ENCODE measurements at places on chromosomes 13 and 19. TPM values are rescaled to one million over a fixed set of nuclear protein-coding genes. Genes with fewer than 3 reads are reported as not detected.

DNA sequence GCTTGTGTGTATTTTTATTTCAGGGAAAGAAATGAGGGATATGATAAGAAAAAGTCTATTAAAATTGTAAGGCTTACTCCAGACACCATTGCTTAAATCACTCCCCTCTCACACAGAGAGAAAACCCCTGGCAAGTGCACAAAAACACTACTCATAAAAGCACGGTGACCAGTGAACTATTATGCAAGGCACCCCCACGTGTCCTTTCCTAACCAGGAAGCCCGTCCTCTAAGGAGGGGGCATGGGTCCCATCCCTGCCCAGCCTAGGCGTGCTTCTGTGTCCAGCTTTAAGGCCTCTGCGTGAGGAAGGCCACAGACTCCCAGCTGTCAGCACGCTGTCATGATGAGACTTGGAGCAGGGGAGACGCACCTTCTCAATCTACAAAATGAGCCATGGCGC, 83.5 kb downstream of the SLC7A1 start:
- no peak for DNase-seq
- no peak overlapping the region for H3K4me3 ChIP-seq
- no peaks in the 10 kb centered on the region for H3K4me1 ChIP-seq
- no peaks in the 10 kb centered on the region for H3K36me3 ChIP-seq

DNA sequence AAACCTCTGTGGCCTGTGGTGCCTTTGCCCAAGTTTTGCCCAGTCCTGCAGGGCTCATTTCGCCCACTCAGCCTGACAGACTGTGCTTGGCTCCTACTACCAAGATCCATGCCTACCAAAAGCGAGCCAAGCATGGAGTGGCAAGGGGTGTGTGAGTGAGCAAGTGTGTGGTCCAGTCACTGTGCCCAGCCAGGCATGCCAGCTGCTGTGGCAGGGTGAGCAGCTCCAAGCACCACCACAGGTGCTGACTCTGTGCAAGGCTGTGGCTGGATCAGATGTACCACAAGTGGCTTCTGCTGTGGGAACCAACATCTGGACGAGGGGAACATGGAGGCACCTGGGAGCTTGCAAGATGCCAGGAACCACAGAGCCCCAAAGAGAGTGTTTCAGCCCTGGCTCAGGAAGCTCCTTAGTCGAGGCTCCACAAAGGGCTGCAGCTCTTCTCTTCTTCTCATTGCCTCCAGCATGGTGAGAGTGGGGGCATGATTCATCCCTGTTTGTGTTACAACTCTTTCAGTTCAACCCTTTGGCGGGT, 1564.2 kb upstream of the MIR17HG start:
- no peak overlapping the region for H3K27ac ChIP-seq
- no peaks in the 10 kb centered on the region for H3K27me3 ChIP-seq
- no peak for DNase-seq
- H3K36me3 ChIP-seq, result no peaks in the 10 kb centered on the region
- H3K4me1 ChIP-seq, result no peaks in the 10 kb centered on the region

DNA sequence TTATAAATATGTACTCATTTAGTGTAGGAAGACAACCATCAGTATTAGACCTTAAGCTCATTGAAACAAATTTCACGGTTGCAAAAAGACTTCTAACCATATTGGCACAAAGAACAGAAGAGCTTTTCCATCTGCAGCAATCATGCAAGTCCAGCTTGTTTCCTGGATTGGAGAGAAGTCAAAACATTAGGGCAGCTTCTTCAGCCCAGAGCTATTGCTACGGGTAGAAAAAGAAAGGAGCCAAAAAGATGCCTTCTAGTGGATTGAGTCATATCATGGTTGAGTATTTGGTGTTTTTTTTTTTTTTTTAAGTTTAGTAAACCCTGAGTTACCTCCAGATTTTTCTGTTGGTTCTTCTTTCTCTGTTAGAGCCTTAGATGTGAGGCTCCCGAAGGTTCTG, 99.8 kb downstream of the WDFY2 start:
- H3K36me3 ChIP-seq, result no peaks in the 10 kb centered on the region
- H3K4me3 ChIP-seq, result no peak overlapping the region
- H3K27me3 ChIP-seq, result no peaks in the 10 kb centered on the region
- no peak for DNase-seq
- no peaks in the 10 kb centered on the region for H3K4me1 ChIP-seq

DNA sequence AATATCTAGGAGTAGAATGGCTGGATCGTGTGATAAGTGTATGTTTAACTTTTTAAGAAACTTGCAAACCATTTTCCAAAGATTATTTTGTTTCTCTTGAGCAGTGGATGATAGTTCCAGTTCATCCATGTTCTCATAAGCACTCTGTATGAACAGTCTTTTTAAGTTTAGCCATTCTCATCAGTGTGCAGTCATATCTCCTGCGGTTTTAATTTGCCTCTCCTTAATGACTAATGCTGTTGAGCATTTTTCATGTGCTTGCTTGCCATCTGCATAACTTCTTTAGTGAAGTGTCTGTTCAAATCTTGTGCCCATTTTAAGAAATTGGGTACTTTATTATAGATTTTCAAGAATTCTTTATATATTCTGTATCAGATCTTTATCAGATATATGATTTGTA, 58.6 kb downstream of the WASF3 start:
- H3K27ac ChIP-seq, result no peak overlapping the region
- H3K27me3 ChIP-seq, result no peaks in the 10 kb centered on the region
- DNase-seq, result no peak
- H3K36me3 ChIP-seq, result no peaks in the 10 kb centered on the region

- no peak overlapping the region for H3K27ac ChIP-seq
- no peaks in the 10 kb centered on the region for H3K36me3 ChIP-seq
- no peak for DNase-seq
- H3K4me3 ChIP-seq, result no peak overlapping the region
These were observed 23.8 kb upstream of the KLF12 start for GRCh38 chr13:74158028-74158427.

DNA sequence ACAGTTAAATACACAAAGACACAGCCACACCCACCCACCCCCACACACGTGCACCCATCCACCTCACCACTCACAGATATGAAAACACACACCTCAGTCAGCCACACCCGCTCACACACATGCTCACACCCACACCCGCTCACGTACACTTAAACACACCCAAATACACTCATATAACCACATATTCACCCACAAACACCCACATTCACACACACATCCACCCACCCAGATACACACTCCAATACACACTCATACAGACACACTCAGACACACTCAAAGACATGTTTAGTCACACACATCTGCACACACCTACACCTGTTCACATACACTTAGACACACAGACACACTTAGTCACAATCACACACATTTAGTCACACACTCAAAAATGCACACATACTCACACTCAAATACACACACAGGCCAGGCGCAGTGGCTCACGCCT, 30.6 kb downstream of the ADGRL1 start:
- no peaks in the 10 kb centered on the region for H3K4me1 ChIP-seq
- no peak overlapping the region for H3K4me3 ChIP-seq
- no peak overlapping the region for H3K27ac ChIP-seq
- H3K36me3 ChIP-seq, result no peaks in the 10 kb centered on the region

DNA sequence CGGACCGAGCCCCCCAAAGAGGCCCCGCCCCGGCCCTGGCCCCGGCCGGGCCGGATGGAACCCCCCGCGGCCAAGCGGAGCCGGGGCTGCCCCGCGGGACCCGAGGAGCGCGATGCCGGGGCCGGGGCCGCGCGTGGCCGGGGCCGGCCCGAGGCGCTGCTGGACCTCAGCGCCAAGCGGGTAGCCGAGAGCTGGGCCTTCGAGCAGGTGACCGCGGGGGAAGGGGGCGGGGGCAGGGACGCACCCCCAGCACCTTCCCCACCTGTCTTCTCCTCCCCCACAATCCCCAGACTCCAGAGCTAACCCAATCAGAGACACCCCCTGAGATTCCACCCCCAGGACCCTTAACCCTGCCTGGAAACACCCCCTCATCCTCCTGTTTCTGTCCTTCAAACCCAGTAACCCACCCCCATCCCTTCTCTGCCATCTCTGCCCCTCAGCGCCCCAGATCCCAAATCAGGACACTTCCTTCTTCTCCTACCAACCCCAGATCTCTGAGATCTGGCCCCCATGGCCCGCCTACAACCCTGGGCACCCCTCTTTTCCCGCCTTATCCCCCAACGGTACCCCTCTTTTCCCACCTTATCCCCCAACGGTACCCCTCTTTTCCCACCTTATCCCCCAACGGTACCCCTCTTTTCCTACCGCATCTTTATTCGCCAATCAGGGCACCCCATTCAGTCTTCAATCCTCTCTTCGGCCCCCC, 505 bp downstream of the ZSWIM4 start:
- no peaks in the 10 kb centered on the region for H3K36me3 ChIP-seq
- no peak for DNase-seq
- H3K27me3 ChIP-seq, result no peaks in the 10 kb centered on the region
- peak overlapping the region; percentile 80 for H3K4me3 ChIP-seq
- peaks cover 26% of the 10 kb centered on the region for H3K4me1 ChIP-seq

DNA sequence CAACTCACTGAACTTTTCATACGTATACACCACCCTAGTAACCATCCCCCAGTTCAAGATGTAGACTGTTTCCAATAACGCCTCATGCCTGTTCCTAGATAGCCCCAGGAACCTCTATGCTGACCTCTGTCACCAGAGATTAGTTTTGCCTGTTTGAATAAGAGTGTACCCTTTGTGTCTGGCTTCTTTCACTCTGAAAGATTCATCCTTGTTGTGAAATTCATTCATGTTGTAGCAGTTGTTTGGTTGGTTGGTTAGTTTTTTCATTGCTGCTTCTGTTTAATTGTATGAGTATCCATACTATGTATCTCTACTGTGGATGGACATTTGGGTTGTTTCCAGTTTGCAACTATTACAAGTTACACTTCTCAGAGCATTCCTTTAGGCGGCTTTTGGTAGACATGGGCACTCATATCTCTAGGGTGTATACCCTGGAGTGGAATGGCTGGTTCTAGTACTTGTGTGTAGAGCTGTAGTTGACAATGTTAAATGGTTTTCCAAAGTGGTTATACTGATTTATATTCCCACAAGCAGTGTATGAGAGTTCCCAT, 1.6 kb downstream of the RNASEH2B start:
- no peak for DNase-seq
- H3K4me1 ChIP-seq, result peaks cover 14% of the 10 kb centered on the region
- no peaks in the 10 kb centered on the region for H3K27me3 ChIP-seq
- no peaks in the 10 kb centered on the region for H3K36me3 ChIP-seq
- no peak overlapping the region for H3K27ac ChIP-seq

DNA sequence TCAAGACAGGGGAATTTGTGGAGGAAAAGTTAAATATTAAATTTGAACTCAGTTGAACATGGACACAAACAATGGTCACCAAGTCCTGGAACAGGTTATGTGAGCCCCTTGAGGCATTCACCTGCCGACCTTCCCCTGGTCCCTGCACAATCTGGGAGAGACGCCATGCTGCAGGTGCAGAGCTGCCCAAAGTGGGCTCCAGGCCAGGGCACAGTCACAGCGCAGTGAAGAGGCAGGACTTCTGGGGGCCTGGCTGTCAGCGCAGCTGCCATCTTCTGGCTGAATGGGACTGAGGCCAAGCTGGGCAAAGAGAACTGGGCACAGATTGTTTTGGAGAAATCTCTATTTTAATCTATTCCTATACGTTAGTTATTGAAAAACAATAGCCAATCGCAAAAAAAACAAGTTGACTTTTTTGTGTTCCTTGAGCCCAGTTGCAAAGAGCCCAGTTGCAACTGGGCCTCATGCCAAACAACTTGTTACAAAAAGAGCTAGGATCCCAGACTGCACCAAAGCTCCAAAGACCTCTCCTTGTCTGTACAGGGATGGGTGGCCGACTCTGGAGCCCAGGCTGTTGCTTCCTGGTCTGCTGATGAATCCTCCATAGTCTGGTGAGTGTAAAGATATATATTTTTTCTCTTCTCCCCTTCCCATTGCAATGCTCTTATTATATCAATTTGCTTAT, 1.2 kb upstream of the ZNF626 start:
- H3K27me3 ChIP-seq, result no peaks in the 10 kb centered on the region
- H3K36me3 ChIP-seq, result no peaks in the 10 kb centered on the region
- H3K4me1 ChIP-seq, result peaks cover 13% of the 10 kb centered on the region
- no peak overlapping the region for H3K4me3 ChIP-seq
- DNase-seq, result no peak

- peak within 1 kb of the TSS; percentile 97 for H3K27ac ChIP-seq
- peak; percentile 59 for DNase-seq
- no peaks in the 10 kb centered on the region for H3K27me3 ChIP-seq
- no peaks in the 10 kb centered on the region for H3K36me3 ChIP-seq
- peak within 1 kb of the TSS; percentile 87 for H3K4me3 ChIP-seq
- peaks cover 44% of the 10 kb centered on the region for H3K4me1 ChIP-seq
These were observed at the start of gene BCL3 for GRCh38 chr19:44748426-44749254. TSS of gene BCL3 (plus strand) at chr19:44748708. CDS start at chr19:44748791, 83 bp downstream.

- no peak overlapping the region for H3K4me3 ChIP-seq
- no peaks in the 10 kb centered on the region for H3K4me1 ChIP-seq
- H3K36me3 ChIP-seq, result no peaks in the 10 kb centered on the region
- H3K27me3 ChIP-seq, result no peaks in the 10 kb centered on the region
These were observed 290.4 kb downstream of the SLITRK6 start for GRCh38 chr13:85508683-85509329.

- H3K4me3 ChIP-seq, result no peak overlapping the region
- no peaks in the 10 kb centered on the region for H3K36me3 ChIP-seq
- no peak for DNase-seq
- peaks cover 9% of the 10 kb centered on the region for H3K4me1 ChIP-seq
These were observed 2.0 kb downstream of the LMTK3 start for GRCh38 chr19:48509467-48510194.

DNA sequence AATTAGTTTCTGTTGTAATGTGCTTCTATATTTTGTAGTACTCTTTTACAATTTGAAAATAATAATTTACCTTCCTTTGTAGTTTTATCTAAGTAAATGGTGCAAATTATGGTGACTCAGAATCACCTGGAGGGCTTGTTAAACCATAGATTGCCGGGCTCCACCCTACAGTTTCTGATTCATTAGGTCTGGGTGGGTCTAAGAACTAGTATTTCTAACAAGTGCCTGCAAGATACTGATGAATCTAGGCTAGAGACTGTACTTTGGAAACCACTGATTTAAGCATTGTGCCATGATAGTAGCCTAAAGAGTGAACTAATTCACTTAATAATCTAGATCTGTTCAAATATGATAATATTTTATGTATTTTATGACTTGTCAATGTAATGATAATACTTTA, 437.4 kb upstream of the SPRY2 start:
- H3K4me3 ChIP-seq, result no peak overlapping the region
- no peak overlapping the region for H3K27ac ChIP-seq
- H3K36me3 ChIP-seq, result no peaks in the 10 kb centered on the region

GRCh38 chr19:45059258-45059965, 16.9 kb downstream of the ZNF296 start:
- no peaks in the 10 kb centered on the region for H3K4me1 ChIP-seq
- no peaks in the 10 kb centered on the region for H3K27me3 ChIP-seq
- H3K27ac ChIP-seq, result no peak overlapping the region
- no peak overlapping the region for H3K4me3 ChIP-seq

Gene CRB3
- total RNA-seq, result 0.75 TPM

Gene RDH8
- total RNA-seq, result not detected

Gene PALM3
- total RNA-seq, result not detected

Gene HRC
- total RNA-seq, result 356 TPM

Gene JSRP1
- total RNA-seq, result 383 TPM

Gene WDR87
- not detected for total RNA-seq

Gene UBA52
- total RNA-seq, result 719 TPM

Gene PLIN4
- total RNA-seq, result 79.6 TPM

Gene ZIM2
- 3.2 TPM for total RNA-seq

Gene CHST8
- total RNA-seq, result not detected

Gene FXYD7
- not detected for total RNA-seq

Gene SULT2A1
- not detected for total RNA-seq

Gene ZNF730
- not detected for total RNA-seq

Gene ZNF850
- 0.46 TPM for total RNA-seq

Gene ABCA7
- 6.0 TPM for total RNA-seq

All from gastrocnemius medialis (tissue), 4 donors.